ENCODE measurements at places on chromosomes 5 and 9.

- DNase-seq, result no peak
These were observed 33.3 kb downstream of the PUM3 start for GRCh38 chr9:2810420-2811075.

- DNase-seq, result no peak
These were observed 41.2 kb downstream of the NSG2 start for GRCh38 chr5:174086751-174087150.

GRCh38 chr5:179553006-179553405 lies 2.7 kb downstream of the RUFY1 start:
- DNase-seq, result no peak

GRCh38 chr5:149550594-149551226 lies 529 bp downstream of the CSNK1A1 start:
- DNase-seq, result peak; percentile 12

- DNase-seq, result no peak
These were observed 42.8 kb downstream of the RAPGEF1 start for GRCh38 chr9:131697097-131697496.

- no peak for DNase-seq
These were observed 39.1 kb upstream of the ITGA1 start for GRCh38 chr5:52748590-52748989.

DNA sequence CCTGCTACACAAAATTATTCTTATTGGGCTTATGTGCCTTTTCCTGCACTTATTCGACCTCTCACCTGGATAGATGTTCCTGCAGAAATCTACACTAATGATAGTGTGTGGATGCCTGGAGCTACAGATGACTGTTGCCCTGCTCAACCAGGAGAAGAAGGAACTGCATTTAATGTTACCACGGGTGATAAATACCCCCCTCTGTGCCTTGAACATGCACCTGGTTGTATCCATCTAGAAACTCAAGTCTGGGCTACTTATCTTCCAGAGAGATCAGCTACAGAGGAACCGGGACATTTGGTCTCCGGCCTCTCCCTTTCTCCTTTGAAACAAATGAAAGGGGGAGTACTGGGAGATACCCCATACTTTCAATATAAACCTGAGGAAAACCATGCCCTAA lies 54.5 kb downstream of the SH3PXD2B start:
- DNase-seq, result no peak

DNA sequence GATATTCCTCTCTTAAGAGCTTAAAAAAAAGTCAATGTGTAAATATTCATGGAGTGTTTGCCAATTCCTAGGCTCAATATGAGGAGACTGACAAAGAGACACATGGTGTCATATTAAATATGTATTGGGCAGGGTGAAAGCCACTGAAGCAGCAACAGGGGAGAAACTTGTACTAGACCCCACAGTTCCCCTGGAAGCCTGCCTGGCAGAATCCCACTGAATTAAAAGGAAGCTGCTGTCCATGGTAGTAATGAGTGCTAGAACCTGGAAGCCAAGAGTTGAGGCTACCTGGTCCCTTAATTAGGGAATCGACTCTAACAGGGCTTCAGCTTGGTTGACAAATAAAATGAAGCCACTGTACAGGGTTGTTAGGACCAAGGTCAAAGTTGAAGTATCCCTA lies 129.4 kb upstream of the GPR151 start:
- peak; percentile 97 for DNase-seq

DNA sequence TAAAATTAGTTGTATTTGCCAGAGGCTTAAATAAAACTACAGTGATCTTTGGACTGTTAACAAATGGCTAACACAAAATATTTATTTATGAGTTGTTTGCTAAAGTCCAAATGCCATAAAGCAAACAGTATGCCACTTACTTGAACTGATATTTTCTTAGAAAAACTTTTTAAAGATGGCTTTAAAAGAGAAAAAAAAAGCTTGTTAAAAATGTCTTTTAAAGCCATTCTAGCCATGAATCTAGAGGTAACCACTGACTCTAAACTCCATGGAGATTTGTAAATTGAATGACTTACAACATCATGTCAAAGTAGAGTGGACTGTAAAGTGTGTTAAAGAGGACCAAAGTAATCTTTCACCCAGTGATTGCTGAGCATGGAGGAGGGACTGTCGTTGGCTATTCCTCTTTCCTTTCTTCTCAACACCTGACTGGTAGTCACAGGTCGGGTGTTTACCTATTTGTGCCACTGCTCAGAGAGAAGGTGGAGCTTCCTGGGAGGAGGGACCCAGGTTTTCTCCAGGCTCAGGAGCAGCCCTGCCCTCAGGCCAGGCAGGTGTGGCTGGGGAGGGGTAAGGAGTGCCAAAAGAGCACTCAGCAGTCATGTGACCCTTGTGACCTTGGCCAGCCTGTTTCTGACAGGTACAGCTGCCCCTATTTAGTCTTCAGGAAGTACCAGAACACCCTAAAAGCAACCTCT lies 69.1 kb upstream of the TJP2 start:
- DNase-seq, result no peak

DNA sequence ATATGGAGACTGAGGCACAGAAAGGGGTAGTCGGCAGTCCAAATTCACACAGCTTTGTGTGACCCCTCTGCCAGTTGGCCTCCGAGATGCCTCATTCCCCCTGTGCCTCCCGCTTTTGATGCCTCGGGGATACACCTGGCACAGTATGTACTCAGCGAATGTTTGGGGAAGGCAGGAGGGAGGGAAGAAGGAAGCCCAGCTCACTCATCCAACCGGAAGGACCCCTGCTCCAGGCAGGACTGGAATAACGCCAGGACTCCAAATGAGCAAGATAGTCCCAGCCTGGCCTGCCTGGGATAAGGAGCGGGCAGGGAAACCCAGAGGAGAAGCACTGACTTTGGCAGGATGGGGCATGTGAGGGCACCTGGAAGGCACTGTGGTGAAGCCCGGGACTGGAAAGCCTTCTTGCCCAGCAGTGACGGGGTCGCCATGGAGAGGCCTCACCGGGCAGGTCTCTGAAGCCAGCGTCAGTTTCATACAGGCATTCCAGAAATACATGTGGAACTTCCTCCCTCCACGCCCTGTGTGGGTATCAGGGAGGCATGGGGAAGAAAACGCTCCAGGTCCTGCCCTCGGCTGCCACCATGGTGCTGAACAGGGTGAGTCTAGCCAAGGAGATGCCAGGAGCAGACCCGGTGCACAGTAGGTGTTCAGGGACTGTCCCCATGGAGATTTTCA lies 20.3 kb downstream of the LMX1B start:
- no peak for DNase-seq

DNA sequence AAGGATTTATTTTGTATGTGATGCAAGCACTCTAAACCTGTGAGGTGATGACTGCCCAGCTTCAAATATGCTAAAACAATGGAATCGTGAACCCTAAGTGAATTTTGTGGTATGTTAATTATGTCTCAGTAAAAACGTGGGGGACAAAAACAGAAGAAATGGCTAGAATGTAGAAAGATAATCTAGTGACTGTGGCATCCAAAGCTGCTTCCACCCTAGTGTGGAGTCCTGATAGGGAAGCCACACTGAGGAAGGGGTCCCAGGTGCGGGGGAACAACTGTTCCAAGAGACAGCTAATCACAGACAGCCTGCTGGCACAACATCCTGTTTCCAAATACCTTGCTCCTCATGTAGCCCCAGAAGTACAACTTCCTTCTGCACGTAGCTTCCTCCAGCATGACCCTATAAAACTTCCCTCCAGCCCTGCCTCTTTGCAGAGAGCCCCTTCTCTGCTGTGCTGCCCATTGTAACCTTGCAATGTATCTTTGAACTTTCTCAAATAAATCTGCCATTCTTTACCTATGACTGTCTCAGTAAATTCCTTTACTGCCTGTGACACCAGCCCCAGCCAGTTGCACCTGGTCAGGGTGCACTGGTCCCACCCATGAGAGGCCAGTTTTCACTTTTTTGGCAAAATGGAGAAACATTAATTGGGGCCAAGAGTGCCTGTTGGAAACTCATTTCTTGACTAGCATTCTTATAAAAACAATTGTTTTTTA lies 4.9 kb downstream of the GMCL2 start:
- no peak for DNase-seq

- no peak for DNase-seq
These were observed 54.4 kb upstream of the SH3PXD2B start for GRCh38 chr5:172508471-172509404.

- no peak for DNase-seq
These were observed 47.5 kb upstream of the SH3PXD2B start for GRCh38 chr5:172501708-172502320.

DNA sequence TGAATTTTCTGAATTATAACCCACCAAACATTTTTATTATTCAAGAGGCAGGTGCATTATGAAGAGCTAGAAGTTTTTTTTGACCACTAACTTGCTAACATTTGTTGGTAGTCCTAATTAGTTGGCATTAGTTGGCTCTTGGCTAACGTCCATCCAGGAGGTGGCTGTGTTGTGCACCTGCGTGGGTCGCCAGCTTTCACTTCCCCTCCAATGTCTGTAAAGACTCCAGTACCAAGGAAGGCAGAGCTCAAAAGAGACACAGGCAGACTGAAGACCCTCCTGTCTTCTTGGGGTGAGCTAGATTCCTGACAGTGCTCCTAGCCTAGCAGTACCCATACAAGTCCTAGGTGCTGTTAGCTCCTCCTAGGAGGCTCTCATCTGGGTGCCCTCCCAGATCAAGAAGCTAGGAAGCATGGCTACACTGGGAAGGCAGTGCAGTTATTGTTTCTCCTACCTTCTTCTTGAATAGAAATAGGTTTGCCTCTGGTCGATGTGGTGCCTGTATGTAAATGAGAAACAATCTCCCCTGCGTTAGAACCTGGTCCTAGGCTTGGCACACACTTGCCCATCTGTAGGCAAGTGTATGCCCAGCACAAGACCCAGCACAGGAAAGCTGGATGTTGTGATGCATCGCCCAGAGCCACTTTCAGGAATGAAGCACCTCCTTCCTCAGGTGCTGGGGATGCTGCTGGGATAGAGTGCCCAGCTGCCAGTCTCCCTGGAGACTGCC lies 190.9 kb downstream of the ICE1 start:
- no peak for DNase-seq

DNA sequence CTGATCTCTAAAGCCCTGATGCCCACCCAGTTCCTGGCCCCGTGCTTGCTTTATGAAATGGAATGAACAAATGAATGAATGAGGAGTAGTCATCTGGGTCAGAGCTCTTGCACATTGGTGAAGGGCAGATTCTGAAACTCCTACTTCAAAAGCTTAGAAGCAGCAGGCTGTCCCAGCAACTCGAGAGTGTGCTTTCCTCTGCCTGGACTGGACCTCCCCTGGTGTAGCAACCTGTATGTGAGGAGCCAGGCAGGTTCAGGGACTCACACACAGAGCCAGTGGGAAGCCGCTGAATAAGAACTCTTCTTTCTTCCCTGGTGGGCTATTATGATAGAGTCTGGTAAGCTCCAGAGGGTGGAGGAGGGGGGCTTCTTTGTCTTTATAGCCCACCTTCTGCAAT lies 396.4 kb downstream of the CDK5RAP2 start:
- peak; percentile 57 for DNase-seq

- DNase-seq, result no peak
These were observed 1.9 kb downstream of the RAI14 start for GRCh38 chr5:34657988-34658387.

GRCh38 chr5:95773335-95774059 lies 42.4 kb downstream of the RHOBTB3 start:
- DNase-seq, result no peak

DNA sequence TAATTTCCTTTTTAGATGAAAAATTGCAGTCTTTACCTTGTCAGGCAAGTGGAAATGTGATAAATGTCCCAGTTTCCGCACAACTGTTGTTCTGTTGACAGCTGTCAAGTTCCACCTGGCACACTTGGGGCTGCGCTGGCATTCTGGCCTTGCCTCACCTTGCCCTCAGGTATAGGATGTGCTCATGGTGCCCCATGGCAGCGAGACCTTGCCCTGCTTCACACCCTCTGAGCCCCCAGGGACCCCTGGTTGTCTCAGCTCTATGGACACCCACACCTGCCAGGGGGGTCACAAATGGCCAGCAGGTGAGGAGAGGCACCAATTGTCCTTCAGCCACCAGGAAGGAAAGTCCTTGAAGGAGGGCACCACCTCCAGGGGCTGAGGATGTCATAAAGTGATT lies 37.5 kb upstream of the SEMA4D start:
- DNase-seq, result no peak

DNA sequence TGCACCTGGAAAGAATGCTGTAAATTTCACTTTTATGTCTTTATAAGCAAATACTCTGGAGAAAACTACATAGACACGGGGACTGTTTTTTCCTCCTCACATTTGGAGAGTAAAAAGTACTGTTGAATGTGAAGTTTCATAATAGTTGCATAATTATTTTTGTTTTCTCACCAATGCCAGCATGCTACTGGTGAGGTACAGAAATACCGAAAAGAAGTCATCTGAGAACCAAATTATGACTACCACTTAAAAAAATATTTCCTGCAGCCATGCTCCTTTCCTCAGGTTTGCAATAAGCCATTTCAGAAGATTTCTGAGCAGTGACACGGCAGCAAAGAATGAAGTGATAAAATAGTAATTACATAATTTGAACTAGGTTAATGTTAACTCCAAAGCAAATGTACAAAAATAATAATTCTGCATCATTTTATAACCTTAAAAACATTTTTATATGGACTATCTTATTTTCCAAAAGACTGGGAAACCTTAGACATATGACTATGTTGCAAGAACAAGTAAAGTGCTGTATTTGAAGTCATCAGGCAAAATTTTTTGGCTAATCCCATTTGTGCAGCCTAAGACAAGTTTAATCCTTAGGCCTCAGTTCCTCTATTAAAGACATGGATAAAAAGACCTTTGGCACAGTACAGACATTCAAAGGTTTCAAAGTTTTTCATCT lies 144.7 kb downstream of the PCSK1 start:
- DNase-seq, result no peak

- DNase-seq, result no peak
These were observed 219.3 kb downstream of the CEMIP2 start for GRCh38 chr9:71549023-71549422.

GRCh38 chr9:109121232-109121796 lies 1.6 kb upstream of the TMEM245 start:
- no peak for DNase-seq

DNA sequence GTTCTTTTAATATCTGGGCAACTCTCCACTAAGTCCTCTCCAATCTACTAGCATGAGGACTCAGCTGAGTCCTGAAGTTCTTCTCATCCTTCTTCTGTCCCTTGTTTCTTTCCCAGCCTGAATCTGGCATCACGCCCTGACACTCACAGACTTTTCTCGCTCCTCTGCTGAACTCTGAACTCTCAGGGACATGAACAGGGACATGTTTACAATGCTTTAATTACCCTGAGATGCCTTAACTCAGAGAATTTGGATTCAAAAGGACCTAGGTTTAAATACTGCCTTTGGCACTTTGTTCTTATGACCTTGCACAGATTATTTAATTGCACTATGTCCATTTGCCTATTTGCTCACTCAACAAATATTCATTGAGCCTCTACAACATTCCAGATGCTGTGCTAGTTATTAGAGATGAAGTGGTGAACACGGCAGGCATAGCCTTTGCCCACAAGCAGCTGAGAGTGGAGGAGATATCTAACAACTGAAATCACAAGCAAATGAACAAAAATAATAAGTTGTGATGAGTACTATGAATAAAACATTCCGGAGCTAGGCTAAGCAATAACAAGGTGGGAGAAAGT lies 106.0 kb downstream of the ADRB2 start:
- no peak for DNase-seq
